Effector CD8-positive, alpha-beta T cell (primary cell): ENCODE measurements at places on chromosomes 5 and 9.

DNA sequence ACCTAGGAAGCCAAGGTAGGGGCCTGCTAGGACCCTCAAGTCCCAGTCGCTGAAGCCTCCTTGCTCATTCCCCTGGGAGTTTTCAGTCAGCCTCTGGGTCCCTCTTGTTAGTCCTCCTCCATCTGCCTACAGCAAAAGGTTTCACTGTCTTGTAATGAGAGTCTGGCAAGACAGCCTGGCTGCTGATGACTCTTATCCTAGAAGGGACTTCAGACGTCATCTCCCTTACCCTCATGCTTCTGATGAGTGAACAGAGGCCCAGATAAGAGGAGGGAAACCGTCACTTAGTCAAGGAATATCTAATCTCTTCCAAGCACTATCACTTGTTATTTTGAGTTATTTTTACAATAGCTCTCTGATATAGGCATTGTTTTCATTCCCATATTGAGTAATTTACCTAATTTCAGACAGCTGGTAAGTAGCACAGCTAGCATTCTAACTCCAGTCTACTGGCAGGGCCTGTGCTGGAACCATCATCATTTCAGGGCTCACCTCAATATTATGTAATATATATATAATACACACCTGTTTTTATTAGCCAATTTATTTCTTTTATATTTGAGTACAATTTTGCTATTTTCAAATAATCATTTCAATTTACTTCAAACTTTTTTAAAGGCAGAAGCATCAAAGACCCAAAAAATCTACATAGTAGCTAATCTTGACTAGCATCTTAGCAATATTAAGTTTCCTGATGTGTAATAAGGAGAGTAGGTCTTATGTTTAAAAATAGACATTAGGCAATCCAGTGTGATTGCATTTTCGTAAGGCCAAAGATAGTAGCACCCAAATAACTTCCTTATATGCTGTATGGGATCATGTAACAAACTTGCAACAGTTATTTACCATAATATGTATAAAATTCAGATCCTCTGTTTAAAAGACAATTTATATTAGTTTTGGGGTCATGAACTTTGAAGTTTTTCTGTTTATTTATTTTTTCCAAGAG, 7.9 kb downstream of the CMYA5 start:
- no peak for DNase-seq

GRCh38 chr5:67773411-67774266, 441.9 kb upstream of the PIK3R1 start:
- no peak for DNase-seq

DNA sequence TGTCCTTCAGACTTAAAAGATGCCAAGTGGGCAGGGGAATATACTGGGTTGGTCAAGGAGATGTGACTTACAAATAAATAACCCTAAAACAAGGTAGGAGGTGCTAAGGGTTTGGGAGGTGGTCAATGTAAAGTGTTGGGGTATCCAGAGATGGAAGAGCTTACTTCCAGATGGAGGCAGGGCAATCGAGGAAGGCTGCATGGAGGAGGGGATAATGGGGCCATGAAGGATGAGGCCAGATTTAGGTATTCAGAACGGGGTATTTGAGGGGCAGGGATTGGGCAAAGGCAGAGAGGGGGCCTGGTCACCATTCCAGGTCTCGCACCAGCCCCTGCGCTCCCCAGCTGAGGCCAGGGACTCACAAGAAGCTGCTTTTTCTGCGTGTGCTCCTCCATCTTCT, 57.9 kb upstream of the FBXW11 start:
- no peak for DNase-seq

DNA sequence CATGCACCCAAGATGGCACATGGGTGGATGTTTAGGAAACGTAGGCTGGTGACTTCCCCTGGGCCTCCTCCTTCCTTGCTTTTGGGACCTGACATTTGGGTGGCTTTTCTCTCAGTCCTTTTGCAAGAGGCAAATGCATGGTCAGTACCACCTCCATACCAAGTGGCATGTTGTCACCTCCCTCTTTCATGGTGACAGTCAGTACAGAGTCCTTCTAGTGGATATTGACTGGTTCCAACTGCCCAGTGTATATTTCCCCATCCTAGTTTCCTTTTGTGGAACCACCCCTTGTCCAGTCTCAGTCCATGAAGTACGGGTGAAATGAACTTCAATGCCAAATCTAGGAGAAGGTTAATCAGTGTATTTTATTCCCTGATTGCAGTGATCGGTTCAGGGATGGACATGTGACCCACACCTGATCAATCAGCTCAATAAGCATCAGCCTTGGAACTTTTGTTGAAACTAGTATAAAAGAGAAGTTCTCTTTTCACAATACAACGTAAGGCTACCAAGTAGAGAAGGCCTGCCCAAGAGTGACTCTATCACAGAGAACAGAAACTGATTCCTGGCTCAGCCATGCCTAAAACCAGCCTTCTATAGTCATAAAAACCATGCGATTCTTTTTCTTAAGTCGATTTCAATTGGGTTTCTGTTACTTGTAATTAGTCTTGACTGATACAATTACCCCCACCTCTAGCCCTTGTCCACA, 143.4 kb upstream of the KLF9 start:
- no peak for DNase-seq

GRCh38 chr5:68217528-68217927, 2.0 kb downstream of the PIK3R1 start:
- no peak for DNase-seq

DNA sequence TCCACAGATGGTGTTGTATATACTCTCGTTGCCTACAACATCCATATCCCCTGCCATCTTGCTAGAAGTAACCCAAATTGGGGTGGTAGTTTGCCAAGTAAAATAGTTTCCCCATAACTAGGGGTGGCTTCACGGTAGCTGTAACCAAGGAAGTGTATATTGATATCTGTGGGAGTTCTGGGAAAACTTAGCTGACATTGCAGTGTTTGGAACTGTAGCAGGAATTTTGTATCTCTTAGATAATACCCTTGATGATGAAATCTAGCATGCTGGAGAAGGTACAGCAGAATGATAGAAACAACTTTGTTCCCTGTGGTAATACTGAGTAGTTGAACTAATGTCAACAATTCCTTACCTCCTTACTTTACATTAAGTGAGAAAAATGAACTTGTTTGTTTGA, 29.8 kb downstream of the FBXL7 start:
- no peak for DNase-seq
